H4 (cell line): ENCODE measurements at places on chromosomes 1 and 21.

DNA sequence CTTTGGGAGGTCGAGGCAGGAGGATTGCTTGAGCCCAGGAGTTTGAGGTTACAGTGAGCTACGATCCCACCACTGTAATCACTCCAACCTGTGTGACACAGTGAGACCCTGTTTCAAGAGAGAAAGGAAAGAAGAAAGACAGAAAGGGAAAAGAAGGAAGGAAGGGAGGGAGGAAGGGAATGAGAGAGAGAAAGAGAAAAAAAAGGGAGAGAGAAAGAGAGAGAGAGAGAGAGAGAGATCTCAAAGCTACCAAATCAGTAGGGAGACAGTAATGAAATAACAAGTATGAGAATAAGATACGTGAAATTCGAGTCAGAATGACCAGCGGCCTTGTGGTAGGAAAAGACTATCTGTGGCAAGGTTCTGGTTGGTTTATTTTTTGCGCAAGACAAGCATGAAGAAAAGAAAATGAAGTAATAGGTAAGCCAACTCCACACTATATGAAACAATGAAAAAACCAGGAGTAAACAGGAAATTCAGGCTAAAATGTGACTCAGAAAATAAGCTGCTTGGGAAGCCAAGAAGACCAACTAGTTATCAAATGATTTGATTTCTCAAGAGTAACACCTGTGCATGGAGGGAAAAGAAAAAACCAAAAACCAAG lies 8.9 kb downstream of the MTF1 start:
- peak; percentile 38 for DNase-seq

DNA sequence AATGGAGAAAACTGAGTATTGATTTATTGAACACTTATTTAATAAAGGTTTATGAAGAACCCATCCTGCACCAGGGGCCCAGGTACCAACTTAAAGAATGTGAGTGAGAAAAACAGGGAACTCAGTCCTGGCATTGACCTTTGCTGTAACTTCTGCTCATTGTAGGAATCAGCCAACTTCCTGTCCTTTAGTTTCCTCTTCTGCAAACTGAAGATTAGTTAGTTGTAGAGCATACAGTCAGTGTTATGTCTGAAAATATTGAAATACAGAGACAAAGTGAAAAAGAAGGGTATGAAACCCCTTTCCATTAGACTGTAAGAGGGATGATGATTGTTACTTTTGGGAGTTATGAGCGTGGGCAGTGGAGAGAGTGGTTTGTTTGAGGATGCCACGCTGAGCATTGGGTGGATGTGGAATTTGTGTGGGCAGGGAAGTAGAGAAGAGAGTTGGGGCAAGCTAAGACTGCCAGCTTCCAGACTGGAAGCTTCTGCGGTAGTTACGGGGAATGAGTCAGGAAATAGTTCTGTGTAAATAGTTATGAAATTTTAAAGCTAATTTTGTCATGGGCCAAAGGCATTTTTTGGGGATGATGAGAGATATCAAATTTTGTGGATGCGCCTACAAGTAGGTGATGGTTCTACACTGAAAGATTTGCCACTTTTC lies 89.2 kb downstream of the GPR88 start:
- DNase-seq: peak; percentile 36

GRCh38 chr1:23601968-23602876 lies 42.9 kb upstream of the ID3 start:
- no peak for DNase-seq

DNA sequence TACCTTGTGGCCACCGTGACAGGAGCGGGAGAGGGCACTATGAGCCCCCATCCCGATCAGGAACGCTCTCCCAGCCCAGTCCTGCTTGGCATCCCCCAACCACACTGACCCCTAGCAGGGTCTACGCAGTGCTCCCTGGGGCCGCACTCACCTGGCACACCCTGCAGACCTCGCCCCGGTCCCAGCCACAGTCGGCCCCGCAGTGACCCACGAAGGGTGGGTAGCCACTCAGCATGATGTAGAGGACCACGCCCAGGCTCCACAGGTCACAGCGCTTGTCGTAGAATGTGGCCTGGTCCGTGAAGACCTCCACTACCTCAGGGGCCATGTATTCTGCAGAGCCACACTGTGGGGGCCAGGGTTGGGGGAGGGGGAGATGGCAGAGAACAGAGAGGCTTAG lies 11.1 kb upstream of the KNCN start:
- no peak for DNase-seq

DNA sequence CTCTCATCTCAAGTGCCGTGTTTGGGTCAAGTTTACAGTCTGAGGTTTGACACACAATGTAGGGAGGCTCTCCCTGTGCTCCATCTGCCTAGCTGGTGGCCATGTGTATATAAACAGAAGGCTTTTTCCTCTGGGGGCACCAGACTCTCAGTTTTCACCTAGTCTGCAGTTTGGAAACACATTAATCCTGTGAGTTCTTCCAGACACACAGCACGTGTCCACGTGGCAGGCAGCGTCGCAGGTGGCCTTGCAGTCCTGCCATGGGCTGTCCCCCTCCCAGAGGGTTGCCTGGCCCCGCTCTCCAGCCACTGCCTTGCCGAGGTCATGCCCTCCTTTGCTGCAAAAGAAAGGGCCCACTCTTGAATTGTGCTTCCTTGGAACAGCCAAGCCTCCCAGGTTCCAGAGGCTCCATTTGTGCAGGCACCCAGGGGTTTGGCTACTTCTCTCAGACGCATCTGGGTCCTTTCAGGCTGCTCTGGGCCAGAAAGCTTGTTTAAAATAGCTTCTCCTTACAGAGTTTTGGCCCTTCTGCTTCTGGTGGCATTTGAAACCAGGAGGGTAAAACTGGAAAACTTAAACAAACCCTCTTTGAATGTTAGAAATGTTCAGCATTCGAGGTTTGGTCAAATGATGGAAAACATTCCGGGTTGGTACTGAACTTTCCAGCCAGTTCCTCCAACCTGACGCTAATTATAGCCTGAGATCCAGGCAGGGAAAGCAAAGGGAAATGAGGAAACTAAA lies 4.4 kb upstream of the RUNX1 start:
- DNase-seq: no peak

DNA sequence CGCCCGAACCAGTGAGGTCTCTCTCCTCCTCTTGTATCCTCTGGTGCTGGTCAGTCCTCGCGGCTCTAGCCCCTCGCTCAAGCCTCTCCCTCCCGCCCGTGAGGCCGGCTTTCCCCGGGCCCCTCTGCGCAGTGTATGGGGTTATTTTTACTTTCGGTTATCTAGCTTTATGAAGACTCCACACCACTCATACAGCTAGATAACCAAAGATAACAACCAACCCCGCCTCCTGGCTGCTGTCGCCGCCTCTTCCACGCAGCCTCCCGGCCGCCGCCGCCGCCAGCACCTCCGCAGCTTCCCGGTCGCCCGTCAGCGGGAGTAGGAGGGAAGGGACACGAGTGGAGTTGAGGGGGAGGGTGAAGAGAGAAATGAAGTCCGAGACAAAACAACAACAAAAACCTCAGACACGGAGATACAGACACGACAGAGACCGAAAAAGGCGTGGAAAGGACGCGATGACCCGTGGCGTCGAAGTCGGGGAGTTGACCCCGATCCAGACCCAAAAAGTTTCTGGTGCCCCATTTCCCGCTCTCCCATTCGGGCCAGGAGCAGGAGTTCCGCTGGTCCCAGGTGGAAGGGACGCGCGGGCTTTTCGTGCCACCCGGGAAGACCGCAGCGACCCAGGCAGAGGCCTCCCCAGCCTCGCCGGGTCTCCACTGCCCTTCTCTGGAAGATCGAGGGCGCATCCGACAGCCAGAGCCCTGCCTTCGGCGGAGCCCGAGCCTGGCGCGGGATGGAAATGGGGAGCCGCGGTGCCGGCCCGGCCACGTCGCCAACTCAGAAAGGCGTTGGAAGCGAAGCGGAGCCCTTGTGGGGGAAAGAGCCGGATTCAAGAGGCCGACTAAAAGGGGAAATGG lies 51.4 kb downstream of the RHBG start:
- DNase-seq: no peak

DNA sequence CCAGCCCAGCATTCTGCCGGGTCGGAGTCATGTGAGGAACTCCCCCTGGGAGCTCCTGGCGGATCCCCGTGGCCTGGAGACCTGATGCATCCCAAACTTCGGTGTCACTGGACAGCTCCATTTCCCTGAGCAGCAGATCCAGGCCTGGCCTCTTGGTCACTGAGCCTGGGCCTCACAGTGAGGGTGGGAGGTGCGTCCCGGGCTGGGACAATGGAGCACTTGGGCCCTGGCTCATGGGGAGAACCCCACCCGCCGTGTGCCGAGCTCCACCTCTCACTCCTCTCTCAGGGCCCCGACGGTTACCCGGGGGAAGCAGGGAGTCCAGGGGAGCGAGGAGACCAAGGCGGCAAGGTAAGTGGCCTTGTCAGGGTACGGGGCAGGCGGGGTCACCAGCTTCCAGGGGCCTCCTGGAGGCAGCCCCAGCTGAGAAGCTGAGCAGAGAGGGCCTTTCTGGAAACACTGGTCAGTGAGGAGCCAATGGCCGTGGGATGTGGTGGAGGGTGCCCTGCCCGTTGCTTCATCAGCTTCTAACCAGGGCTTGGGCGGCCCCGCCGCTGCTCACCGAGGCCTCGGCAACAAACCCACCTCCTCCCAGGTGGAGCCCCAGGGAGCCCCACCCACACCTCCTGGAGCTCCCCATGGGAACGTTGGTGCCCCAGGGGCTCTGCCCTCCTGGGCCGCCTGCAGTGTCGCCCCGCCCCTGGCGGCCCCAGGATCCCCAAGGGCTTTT lies 19.8 kb downstream of the COL6A2 start:
- DNase-seq: no peak

DNA sequence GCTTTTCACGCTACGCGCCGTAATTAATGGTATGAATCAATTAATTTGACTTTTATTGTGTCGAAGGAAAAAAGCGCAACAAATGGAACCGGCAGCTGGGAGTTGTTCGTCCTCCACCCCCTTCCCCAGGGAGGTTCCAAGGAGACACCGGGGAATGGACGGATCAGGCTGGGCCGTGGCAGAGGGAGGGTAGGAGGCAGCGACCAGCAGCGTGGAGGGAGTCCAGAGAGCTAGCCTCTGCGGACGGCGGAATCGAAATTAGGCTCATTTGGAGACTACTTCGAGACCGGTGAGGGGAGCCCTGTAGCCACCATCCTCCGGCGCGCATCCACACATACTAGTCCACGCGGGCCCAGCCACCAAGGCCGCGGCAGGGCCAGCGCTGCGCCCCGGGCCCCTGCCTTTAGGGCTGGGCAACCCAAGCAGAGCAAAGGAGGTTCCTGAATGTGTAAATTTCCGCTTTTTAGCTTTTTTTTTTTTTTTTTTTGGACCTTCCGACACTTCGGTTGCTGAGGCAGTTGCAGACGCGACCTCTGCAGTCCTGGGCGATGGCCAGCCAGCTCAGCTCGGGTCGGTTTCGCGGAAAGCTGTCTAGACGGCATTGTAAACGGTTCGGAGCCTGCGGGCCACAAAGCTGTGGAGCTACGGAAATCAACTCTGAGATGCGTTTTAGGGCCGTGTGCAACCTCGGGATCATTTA lies 2.2 kb upstream of the FOXD3 start:
- no peak for DNase-seq

DNA sequence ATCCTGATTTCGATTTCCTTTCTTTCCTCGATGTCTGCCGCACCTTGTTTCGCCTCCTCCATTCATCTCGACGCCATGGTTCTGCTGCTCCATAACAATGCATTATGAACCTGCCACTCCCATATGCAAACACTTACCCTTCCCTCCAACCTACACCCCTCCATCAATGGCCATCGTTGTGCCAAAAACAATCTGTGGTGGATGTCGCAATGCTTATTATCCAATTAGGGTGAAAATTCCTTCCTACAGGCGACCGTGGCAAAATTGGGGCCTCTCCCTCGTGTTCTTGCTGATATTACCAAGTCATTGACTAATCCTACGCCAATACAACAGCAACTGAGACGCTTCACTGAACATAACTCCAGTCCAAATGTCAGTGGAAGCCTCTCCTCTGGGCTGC lies 40.3 kb downstream of the CLEC20A start:
- DNase-seq: no peak

- no peak for DNase-seq
These were observed 18.2 kb upstream of the IFI6 start for GRCh38 chr1:27690183-27690582.

DNA sequence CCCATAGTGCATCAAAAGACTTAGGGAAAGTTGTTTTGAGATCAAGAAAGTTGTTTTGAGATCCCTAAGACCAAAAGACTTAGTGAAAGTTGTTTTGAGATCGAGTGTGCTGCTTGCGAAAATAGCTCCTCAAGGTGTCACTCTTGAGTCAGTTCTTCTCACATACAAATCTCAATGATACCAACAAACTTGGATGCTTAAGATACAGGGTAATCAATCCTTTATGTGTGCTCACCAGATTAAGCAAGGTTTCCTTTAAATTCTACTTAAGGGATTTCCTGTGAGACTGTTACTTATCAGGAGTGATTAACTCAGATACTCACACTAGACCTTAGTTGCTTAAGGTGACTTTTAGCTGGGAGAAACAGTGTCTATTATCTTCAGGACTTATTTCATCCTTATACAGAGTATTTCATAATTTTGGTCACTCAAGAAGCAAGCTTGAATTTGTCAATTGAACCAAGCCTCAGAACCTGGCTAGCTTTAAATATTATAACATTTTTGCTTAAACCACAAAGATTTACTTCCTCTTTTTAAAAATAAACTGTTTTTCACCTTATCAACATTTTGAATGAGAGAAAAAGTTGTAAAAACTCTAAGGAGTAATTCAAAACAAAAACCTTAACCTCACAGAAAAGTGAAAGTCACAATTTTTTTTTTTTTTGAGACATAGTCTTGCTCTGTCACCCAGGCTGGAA lies 8.0 kb upstream of the RLF start:
- peak; percentile 55 for DNase-seq

GRCh38 chr1:117838911-117839310 lies 90.5 kb downstream of the GDAP2 start:
- DNase-seq: no peak

GRCh38 chr21:34100790-34101189 lies 27.4 kb downstream of the MRPS6 start:
- DNase-seq: no peak

- no peak for DNase-seq
These were observed 6.9 kb downstream of the ETV3 start for GRCh38 chr1:157131281-157131680.
